Epithelial cell of proximal tubule (primary cell): ENCODE measurements at places on chromosomes 1 and 21.

- no peak for DNase-seq
Observed at GRCh38 chr21:42360317-42360716, 6.0 kb downstream of the TFF1 start.

DNA sequence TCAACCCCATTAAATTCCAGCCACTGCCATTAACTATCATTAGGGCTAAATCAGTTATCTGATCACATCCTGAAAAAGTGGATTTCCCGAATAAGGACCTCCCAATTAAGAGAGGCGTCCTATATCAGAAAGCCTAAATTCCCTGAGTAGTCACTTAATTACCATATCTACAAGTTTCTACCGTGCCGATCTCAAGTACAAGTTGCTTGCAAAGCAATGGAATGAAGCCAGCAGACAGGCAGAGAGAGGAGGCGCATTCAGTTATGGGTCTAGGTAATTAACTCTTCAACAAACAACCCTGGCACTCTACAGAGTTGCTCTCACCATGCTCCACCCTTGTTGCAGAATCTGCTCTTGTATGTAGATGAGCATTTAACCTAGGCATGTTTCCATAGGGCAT, 494.6 kb upstream of the RUNX1 start:
- no peak for DNase-seq

GRCh38 chr1:154478639-154479038, 23.4 kb upstream of the TDRD10 start:
- no peak for DNase-seq

- DNase-seq, result no peak
Observed at GRCh38 chr21:34946385-34946840, 102.7 kb downstream of the RUNX1 start.
